Pancreas (tissue), 10 donors: ENCODE measurements at places on chromosomes 1 and 21.

GRCh38 chr1:116990612-116991151, 10.9 kb upstream of the CD101 start:
- DNase-seq, result peak; percentile 29

- DNase-seq, result no peak
These were observed 66.0 kb downstream of the PLEKHA6 start for GRCh38 chr1:204293605-204294337.

- DNase-seq, result peak; percentile 61
These were observed 18.7 kb downstream of the COL6A1 start for GRCh38 chr21:46000182-46000730.

DNA sequence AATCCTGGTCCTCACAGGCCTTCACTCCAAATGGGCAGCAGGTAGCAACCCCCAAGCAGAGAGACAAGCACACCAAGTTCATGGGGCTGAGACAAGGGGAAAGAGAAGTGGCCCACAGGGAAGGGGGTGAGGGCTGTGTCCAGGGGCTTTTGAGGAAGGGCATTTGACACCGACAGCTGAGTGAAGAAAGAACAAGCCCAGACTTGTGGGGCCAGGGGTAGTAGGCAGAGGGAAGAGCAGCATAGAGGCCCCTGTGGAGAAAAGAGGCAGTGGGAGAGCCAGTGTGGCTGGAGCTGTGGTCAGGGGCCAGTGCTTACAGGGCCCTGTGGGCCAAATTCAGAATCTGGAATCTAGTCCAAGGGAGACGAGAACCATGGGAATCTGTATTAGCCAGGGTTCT, 85.4 kb downstream of the IGSF21 start:
- DNase-seq, result no peak

- no peak for DNase-seq
These were observed 23.1 kb upstream of the PTAFR start for GRCh38 chr1:28199328-28200233.

DNA sequence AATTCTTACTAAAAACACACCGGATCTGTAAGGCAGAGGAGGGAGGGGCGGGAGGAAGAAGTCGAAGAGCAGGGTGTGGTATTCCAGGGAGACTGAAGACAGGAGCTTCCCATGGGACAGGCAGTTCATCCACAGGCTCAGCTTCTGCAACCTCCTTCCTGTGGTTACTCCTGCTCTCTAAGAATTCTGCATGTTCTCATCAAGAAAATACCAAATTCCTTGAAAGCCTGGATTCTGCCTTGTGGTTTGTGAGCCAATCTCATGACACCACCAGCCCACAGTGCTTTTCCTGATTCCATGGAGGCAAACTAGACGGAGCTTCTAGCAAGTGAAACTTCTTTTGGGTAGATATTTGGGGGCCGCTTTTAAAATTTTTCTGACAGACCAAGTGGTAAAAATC, 1.1 kb upstream of the ST6GALNAC3 start:
- DNase-seq, result no peak

GRCh38 chr1:89129911-89130310, 4.0 kb upstream of the GBP2 start:
- DNase-seq, result no peak

GRCh38 chr21:45196620-45197019, 91.1 kb downstream of the POFUT2 start:
- no peak for DNase-seq

- DNase-seq, result no peak
These were observed 191.9 kb upstream of the LMO4 start for GRCh38 chr1:87136607-87137341.

GRCh38 chr1:31510853-31511789, 65.2 kb upstream of the TINAGL1 start:
- DNase-seq, result peak; percentile 61

- no peak for DNase-seq
These were observed 28.2 kb upstream of the RPF1 start for GRCh38 chr1:84450910-84451309.

- no peak for DNase-seq
These were observed 271.7 kb upstream of the CSF3R start for GRCh38 chr1:36754366-36754765.

GRCh38 chr1:82755671-82756070, 954.9 kb downstream of the ADGRL2 start:
- DNase-seq, result no peak

DNA sequence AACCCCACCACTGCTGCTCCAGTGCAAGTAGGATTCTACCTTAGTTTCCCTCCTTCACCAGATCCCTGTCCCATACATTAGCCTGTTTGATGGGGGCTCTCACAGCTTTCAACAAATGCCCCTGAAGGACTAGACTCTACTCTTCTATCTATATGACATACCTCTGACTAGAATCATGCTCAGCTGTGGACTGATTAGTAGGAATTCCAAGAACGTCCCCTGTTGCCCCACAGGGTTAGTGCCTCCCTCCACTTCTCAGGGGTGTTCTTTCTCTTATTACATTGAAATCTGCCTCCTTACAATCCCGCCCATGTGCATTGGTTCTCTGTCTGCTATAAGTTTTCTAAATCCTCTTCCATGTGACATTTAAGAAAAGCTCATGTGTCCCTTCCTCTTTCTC, 375.9 kb upstream of the DUSP10 start:
- DNase-seq, result no peak

GRCh38 chr1:35047188-35047858, 15.6 kb upstream of the ZMYM6 start:
- DNase-seq, result no peak

- DNase-seq, result no peak
These were observed 114.6 kb downstream of the LIPI start for GRCh38 chr21:14096172-14096571.

DNA sequence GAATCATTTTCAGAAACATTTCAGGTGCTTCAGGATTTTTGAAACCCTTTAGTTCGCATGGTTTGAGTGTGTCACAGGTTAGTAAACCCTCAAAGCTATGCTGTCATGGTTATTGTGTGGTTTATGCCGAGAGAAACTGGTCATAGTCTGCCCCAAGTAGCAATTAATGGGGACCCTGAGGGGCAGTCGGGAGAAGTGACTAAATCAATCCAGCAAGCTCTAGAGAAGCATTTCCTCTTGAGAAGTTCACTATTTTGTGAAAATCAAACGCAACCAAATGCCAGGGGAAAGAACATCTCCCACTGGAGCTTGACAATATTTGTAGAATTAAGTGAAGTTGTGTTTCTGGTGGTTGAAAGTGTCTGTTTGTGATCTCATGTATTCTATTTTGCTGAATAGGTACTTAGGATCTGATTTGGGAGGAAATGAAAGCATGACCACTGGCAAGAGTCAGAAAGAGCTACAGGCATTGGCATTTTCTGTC, 63.0 kb upstream of the BACH1 start:
- DNase-seq, result no peak

DNA sequence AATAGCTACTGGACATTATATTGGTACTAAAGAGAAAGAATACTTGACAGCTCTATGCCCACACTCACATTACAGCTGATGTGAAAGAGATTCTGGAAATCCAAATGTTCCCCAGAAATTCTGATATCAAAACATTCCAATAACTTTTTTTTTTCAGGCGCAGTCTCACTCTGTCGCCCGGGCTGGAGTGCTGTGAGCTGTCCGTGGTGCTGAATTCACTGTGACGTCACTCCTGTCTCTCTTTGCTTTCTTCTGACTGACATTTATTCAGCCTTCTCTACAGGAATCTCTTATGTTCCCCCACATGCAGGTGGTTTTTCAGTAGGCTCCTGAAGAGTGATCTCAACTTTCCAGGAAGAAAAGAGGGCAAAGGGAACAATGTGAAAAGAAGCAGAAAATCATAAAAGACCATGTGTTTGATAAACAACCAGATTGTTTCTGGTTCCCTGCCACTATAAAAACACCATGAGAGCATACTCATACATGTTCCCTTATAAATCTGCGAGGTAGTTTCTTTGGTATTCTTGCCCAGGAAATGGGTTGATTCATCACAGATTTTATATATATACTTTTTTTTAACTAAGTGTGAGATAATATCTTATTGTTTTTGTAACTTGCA, 6.2 kb downstream of the S100A7A start:
- peak; percentile 78 for DNase-seq

DNA sequence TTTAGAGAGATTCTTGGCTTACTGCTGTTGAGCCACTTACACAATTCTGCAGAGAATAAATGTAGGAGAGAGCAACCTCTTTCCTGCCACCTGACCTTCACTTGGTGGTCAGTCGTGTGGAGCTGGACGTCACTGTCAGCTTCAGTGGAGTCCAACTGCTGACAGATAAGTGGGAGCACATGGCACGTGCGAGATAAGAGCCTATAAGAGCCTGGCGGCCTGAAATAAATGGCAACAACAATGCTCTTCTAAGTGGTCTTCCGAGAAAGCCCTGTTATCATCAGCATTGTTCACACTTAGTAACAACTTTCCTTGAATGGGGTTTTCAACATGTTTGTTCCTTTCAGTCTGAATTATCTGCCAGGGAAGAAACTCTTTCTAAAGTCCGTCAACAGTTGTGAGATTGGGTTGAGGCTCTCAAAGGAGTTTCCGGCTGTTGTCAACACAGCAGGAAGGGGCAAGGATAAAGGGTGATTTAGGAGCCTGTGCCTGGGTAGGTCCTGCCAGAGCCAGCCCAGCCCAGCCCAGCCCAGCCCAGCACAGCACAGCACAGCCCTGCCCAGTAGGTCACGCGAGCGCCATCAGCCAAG, 57.2 kb upstream of the RUNX1 start:
- DNase-seq, result no peak

DNA sequence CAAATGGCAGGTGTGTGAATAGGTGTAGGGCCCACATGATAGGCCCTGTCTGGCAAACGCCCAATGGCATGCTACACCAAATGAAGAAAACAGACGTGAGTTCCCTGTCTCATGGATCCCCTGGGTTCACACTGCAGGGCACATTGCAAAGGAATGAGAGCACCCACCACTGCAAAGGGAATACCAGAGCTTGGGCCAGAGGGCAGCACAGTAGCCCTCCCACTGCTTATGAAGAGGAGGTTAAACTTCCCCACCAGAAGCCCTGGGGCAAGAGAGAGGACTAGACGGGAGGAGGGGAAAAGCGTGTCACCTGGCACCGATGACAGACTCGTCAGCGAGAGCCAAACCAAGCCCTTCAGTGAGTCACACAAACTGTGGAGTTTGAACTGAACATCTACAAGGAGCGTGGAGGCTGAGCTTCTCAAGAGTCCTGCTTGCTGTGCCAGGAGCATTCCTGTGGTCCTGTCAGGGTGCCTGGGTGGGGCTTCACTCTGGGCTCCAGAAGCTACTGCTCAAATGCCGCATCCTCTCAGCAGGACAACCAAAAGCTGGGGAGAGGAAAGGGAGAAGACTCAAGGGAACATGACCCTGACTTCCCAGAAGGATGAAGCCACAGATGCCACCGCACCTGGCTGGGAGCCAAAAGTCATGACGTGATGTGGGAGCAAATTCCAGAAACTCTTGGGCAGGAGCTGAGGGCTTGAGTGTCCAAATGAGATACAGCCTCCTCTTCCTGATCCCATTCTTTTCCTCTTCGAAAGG, 61.1 kb downstream of the TOMM20 start:
- no peak for DNase-seq

DNA sequence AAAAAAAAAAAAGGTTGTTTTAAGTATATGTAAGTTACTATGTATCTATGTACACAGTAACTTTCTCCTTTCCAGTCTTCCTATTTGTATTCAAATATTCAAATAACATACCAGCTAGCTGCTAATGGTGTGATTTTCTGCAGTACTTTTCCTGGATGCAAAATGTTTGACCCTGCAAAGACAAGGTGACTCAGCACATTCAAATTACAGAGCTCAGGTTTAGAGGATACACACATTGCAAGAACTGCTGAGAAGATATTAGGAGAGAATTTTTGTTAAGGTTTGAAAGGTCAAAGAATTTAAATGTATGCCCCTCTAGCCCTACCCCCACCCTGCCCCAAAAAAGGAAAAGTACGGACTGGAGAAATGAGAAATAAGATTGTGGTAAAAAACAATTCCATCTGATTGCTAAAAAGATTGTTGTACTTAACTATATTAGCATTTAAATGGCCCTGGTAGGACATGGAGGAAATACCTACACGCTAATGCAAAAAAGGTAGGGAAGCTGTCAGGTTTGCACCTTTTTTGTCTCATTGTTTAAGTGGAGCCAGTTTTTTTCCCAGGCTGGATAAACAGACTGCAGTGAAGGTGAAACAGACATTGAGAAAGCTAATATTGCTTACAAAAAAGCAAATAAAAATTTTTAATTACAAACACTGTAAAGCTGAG, 45.6 kb downstream of the ZNF281 start:
- no peak for DNase-seq

GRCh38 chr1:12088607-12089006, 25.5 kb downstream of the TNFRSF8 start:
- DNase-seq, result no peak

- DNase-seq, result no peak
These were observed 63.2 kb downstream of the PLEKHA6 start for GRCh38 chr1:204296431-204296988.

DNA sequence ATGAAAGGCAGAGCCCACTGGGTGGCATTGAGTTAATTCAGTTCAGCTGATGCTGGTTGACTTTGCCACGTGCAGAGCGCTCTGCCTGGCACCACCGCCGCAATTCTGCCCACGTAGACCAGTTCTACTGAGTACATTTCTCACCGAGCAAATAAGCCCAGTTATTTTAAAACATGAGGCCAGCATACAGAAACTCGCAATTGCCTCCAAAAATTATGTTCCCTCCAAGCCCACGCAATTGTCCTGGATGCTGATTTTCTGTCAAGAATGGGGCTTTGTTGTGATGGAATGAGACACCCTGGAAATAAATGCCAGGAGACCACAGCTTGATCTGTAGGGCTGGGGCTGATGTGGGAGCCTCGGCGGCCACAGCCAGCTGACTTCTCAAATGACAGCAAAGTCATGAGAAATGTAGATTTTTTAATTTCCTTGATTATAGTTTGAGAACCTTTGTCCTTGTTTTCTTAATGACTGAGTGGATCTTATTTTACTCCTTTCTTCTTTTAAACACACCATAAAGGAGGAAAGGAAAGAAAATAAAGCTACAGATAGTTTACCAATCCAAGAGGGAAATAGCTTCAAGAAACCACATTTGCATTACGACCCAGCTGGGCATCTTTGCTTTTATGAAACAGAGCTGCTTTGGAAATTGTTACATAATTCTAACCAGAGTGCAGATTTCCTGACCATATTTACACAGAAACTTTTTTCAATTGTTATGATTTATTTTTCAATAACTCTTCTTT, 11.6 kb upstream of the PARP1 start:
- DNase-seq, result no peak

DNA sequence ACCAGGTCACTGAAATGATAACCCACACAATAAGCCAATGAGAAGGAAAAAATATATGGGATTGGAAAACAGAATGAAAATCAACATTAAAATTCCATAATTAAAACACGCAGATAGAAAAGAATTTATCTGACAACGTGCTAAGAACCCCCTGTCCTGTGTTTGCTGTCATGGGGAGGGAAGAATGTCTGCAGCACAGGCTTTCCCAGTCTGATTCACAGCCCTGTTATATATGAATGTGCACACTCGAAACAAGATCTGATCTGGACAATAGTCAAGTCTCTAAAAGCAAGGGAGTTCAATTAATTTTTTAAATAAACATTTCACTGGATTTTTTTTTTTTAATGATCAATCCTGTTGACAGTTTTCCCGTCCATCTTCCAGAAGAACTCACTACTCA, 220.0 kb downstream of the RERE start:
- DNase-seq, result no peak

GRCh38 chr1:152034654-152035538, 1.9 kb downstream of the S100A11 start:
- peak; percentile 56 for DNase-seq

- DNase-seq, result no peak
These were observed 14.6 kb upstream of the MPZL1 start for GRCh38 chr1:167706931-167707877.
